ENCODE measurements at places on chromosomes 2 and 18.

DNA sequence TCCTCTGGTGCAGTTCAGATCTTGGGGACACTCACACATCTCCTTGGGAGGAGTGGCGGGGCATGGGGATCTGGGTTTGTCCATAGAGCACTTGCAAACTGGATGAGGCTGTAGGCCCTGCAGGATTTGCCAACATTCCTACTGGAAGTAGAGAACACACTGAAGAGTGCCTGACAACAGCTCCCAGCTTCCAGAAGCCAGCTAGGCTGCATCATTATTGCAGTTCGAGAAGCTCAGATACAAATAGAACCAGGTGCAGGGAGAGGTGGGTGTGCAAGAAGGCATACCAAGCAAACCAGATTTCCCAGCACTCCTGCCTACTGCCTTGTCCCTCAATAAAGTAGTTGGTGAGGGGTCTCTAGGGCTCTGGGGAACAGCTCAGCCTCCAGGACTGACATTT is 52.5 kb downstream of the RHOB start:
- DNase-seq: no peak

DNA sequence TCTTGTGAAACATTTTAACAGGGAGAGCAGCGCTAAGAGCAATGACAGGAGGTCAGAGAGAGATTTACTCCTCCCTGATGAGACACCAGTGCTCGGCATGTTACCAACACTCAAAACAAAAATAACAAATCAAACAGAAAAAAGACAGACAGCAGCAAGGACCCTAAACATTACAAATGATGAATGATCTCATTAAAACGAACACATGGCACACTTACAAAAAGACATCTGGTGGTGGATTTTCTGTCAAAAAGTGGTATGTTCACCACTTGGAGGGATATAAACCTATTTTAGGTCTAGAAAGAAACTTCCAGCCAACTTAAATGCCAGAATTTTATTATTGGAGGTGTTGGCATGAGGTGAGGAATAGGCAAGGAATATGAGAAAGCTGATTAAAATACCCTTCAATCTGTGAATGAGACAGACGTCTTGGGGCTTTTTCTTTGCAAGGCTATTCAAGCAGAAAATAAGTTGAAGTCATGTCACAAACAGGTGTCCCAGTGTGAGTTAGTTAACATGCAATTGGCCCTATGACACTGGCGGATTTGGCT is 112.8 kb downstream of the PRELID3A start:
- no peak for DNase-seq

DNA sequence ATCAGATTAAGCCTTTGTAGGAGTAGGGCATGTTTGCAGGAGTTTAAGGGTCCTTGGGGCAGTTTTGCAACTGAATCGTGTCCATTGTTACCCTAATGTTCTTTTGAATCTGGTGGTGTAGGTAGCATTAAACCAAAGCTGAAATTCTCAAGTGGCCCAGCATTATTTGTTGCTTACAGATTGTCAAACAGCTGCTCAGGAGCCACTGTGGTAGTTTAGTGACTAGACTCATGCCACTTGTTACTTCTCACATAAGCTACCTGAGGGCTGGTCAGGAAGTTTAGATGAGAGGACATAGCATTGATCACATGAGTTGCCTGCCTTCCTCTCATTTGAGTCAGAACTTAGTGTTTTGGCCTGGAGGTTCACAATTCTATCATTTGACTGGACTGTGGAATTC is 157.6 kb downstream of the HAUS1 start:
- no peak for DNase-seq

- DNase-seq: no peak
Measured at GRCh38 chr2:2845267-2845666, 514.2 kb upstream of the MYT1L start.

DNA sequence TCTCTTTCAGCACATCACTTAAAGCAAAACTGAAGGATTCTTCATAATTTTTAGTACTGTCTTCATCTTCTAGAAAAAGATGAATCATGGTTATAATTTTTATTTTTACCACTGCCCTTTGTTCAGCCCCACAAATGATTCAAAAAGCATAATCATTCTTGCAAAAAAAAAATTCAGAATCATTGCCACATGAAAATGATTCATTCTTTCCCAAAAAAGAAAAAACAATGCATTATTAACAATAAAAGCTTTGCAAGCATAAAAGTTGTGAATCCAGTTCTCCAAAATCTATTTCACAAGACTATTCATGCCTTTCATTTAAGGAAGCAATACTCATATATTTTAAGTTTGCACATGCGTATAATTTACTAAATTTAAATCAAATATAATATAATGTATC is 204.8 kb downstream of the RBM43 start:
- no peak for DNase-seq

GRCh38 chr18:80179857-80180558 is 67.3 kb downstream of the PARD6G start:
- no peak for DNase-seq

Data from stimulated activated CD4-positive, alpha-beta T cell treated with anti-CD3 and anti-CD28 coated beads, Interleukin-1b, Interleukin-23, amount 100 ng/mL, for 48 hours (primary cell).